ENCODE measurements at places on chromosomes 12 and 14. TPM values are rescaled to one million over a fixed set of nuclear protein-coding genes. Genes with fewer than 3 reads are reported as not detected.

DNA sequence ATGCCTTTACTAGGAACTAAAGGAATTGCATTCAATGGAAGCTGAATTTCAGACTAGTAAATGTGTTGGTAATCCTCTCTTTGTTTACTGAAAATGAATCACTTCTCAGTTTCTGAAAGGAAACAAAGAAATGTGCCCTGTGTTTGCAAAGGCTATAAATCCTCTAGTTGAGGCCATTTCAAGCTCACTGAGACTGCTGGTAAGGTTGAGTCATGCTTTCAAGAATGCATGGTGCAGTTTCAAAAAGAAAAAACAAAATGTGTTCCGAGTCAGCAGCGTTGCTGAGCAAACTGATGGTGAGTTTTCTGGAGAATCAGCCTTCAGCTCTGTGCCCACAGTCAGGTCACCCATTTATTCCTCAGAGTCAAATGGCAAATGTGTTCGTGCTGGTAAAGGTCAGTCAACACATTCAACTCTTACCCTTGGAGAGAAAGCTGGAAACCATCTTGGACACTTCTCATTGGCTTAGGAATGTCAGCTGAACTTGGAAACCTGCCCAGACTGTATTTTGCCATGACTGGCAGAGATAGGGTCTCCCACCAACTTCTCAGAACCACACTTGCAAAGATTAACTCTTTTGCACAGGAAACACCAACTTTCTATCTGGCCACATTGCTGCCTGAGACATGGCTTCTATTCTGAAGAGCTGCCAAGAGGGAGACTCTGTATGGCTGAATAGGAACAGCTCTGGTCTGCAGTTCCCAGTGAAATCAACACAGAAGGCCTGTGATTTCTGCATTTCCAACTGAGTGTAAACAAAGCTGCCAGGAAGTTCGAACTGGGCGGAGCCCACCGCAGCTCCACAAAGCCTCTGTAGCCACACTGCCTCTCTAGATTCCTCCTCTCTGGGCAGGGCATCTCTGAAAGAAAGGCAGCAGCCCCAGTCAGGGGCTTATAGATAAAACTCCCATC is 484.4 kb downstream of the ATP23 start:
- peak; percentile 37 for DNase-seq

DNA sequence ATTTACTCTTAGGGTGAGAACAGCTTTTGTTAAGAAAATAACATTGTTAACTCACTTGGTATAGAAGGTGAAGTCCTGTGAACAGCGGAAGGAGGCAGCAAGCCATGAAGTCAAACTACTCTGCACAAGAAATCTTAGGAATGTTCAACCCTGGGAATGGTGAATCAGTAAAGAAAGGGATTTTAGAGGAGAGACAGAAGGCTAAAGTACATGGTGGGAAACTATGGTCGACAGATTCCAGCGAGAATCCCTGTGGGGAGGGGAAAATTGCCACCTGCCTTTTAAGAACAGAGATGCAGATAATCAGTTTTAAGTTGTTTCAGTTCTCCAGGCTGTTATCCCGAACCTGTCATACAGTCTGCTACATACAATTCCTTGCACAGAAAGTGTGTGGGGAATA is 63.2 kb upstream of the PTPRR start:
- no peak for DNase-seq

DNA sequence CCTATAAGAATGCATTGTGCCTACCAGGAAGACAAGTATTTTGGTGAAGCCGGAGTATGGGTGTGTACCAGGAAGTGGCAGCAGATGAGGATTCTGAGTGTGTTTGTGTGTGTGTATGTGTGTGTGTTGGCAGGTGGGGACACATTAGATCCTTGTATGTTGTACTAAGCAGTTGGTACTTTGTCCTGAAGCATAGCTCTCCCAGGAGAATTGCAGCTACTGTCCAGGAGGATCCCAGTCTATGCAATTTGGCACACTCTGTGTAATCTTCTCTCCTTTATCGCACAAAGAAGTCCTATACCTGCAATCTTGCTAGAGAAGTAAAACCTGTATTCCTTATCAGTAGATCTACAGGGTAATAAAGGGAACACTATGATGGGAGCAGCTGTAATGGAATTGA is 276.5 kb downstream of the PAWR start:
- no peak for DNase-seq

DNA sequence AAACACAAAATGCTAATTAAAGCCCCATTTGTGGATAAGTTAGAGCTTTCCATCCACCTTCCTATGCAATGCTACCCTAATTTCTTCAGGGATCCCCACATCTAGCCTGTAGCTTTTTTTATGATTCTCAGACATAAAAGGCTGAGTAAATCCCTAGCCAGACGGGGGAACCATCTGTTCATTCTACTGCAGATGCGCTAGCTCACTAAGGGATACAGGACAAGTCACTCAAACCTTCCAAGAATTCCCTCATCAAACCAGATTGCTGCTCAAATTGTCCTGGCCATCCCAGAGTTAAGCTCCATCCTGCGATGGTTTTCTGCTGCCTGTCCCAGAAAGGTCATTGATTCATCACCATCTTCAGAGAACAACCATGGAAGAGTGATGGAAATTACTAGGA is 56.7 kb downstream of the MYRFL start:
- no peak for DNase-seq

GRCh38 chr14:49969961-49970360 is 77.1 kb downstream of the ARF6 start:
- no peak for DNase-seq

DNA sequence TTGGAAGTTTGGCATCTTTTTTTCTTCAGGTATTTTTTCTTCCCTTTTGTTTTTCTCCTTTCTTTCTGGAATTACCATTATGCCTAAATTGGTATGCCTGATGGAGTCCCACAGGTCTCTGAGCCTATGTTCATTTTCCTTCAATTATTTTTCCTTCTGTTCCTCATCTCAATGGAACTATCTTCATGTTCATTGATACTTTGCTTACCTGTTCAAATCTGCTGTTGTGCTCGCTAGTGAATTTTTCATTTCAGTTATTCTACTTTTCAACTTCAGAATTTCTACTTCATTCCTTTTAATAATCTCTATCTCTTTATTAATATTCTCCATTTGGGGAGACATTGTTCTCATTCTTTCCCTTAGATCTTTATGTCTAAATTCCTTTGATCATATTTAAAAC is 15.4 kb upstream of the USP30 start:
- DNase-seq, result no peak

- no peak for DNase-seq
Observed at GRCh38 chr14:76467711-76468155, 91.8 kb downstream of the ESRRB start.

- DNase-seq, result no peak
Observed at GRCh38 chr12:109222062-109222461, 87.0 kb downstream of the FOXN4 start.

DNA sequence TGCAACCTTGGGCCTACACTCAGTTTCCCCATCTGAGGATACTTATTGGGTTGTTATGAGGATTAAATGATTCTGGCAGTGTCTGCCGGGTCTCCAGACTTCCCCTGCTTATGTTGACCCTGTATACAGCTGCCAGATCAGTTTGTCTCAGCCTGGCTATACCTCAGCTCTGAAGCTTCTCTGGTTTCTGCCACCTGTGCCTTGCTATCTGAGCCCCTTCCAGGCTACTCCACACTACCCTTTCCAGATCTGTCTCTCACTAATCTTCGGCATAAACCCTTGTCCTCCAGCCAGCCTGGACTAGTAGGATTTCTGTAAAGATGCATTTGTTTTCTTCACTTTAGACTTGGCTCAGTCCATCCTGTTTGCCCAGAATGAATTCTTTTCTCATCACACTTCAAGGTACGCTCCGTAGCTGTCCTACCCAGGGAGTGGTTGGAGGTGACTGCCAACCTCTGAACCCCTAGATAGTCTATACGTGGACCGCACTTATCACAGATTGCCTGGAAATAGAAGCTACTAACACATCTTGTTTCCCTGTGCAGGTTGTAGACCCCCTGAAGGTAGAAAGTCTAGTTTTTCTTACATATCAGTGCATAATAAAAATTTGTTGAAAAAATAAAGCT is 422.4 kb downstream of the RAD51B start:
- no peak for DNase-seq

DNA sequence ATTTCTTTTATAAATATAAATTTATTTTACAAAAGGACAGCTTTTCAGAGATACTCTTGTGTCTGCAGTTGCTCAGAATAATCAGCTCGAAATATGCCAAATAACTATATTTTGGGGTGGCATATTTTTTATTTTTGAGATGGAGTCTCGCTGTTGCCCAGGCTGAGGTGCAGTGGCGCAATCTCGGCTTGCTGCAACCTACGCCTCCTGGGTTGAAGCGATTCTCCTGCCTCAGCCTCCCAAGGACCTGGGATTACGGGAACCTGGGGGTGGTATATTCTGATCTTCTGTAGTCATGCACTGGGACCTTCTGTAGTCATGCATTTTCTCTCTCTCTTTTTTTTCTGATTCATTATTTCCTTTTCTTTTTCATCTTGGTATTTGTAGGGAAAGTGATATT is 135.0 kb upstream of the AMIGO2 start:
- no peak for DNase-seq

DNA sequence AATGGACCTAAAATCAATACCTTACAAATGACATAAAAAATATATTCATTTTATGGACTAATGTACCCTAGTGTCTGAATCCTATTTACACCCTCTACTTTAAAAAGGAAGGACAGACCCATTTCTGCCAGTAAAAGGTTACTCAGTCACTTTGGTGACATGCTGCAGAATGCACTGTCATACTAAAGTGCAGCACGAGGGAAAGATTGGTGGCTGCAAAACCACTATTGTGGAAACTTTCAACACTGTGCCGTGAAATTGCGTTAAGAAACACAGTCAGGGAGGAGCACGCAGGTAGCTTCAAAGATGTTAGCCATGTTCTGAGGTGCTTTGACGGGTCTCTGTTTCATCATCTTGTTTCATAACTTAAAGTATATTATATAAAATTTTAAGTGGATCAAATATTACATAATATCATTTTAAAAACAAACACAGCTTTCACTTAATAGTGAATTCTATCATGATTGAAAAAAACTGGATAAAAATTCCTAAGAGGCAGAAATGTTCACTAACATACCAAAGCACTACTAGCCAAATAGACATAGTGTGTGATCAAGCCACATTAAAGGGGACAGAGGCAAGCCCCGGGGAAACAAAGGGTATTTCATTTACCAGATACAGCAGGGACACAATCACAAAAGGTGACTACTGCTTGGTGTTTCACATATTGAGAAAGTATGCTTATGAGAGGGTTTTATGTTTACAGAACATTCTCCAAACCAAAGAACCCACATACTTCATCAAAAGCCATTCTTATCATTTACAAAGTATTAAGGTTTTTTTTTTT is 330.8 kb upstream of the SOX5 start:
- peak; percentile 13 for DNase-seq

GRCh38 chr12:2324387-2324786 is 271.6 kb downstream of the CACNA1C start:
- no peak for DNase-seq

DNA sequence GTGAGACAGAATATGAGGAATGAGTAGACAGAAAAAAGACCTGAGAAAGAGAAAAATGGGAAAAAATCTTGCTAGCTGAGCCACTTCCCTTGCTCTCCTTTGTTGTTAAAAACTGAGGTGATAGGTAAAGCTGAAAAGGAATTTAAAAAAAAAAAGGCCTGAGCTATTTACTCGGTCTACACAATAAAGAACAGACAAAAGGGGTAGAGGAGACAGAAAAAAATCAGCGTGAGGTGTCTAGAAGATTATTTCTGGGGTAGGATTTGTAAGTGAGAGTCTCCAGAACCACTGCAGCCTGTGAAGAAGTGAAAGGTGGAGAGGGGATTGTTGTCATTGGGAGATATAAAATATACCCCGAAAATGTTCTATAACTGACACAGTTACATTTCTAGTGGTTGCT is 98.8 kb downstream of the EXOC5 start:
- no peak for DNase-seq

GRCh38 chr12:124901003-124901402 is 13.4 kb downstream of the UBC start:
- DNase-seq, result no peak

- DNase-seq, result peak; percentile 79
Observed at GRCh38 chr12:82314406-82314892, 43.7 kb downstream of the CCDC59 start.

GRCh38 chr14:58465421-58465820 is 37.9 kb downstream of the KIAA0586 start:
- DNase-seq, result peak; percentile 32

DNA sequence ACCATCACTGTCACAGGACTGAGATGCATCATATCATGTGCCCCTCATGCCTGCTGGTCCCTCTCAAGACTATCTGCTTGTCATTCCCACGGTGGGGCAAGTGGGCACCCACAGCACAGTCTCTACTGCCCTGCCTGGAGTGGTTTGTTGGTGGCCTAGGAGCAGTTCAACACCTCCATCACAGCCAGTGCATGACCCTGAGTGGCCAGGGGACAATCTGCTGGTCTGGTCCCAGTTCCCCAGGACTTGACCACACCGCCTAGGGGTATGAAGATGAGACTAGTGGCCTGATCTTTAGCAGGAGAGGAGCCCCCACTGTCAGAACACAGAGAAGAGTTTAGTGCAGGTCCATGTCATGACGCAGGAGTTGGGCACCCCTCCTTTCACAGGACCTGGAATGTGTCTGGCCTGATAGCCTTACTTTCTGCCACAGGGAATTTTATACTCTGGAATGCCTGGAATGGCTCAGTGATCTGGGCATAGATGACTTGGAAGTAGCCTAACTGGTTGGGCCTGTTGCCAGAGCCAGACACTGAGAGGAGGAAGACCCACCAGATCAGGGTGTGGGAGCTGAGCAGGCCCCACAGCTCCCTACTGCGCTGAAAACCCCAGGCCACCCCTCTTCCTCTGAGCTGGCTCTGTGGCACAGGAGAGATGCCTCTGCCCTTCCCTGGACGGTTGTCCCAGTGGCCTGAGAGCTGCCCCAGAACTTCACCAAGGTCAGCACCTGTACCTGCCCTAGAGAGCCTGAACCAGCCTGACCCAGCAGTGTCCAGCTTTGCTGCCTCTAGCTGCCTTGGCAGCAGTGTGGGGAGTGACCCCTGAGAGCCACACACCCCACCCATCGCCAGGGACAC is 83.3 kb downstream of the PUS7L start:
- no peak for DNase-seq

- DNase-seq, result peak; percentile 90
Observed at GRCh38 chr14:68278576-68279436, 459.2 kb downstream of the RAD51B start.

Gene FGF6
- total RNA-seq, result not detected

Gene HNF1A
- total RNA-seq, result 27.0 TPM

Gene LBHD2
- 0.72 TPM for total RNA-seq

Gene FAIM2
- not detected for total RNA-seq

Gene INSM2
- total RNA-seq, result not detected

Gene KRT73
- total RNA-seq, result not detected

Gene PLEKHA5
- 18.3 TPM for total RNA-seq

Gene PHC1
- 9.4 TPM for total RNA-seq

Gene NANOG
- total RNA-seq, result not detected

Gene KCNK10
- total RNA-seq, result not detected

Gene ART4
- total RNA-seq, result 12.0 TPM

Gene DCN
- total RNA-seq, result not detected

Gene VPS33A
- total RNA-seq, result 58.0 TPM

Gene PLA2G1B
- total RNA-seq, result 0.87 TPM

Gene PTPRQ
- not detected for total RNA-seq

Gene JDP2
- 8.9 TPM for total RNA-seq

Gene DHRS7
- 44.4 TPM for total RNA-seq

Gene PRKCH
- 1.3 TPM for total RNA-seq

Gene KLHDC1
- not detected for total RNA-seq

Gene NR4A1
- total RNA-seq, result 4.6 TPM

Measured in HepG2 (cell line).